ENCODE measurements at places on chromosomes 12 and 14.

DNA sequence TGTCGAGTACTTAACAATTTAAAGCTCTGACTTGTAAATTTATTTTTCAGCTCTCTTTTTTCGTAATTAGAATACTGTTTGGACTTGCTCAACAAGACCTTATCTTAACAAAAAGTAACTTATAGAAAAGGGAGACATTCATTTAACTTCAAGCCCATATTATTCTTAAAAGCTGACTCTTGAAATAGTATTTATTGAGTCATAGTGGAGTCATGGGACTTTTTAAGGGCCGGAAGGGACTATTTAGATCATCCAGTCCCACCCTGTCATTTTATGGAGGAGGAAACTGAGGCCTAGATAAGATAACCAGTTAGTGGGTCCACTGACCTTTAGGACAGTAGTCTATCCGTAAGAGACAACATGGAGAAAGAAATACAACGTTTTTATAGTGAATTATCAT, 1.5 kb downstream of the RAP1B start:
- no peak for DNase-seq

DNA sequence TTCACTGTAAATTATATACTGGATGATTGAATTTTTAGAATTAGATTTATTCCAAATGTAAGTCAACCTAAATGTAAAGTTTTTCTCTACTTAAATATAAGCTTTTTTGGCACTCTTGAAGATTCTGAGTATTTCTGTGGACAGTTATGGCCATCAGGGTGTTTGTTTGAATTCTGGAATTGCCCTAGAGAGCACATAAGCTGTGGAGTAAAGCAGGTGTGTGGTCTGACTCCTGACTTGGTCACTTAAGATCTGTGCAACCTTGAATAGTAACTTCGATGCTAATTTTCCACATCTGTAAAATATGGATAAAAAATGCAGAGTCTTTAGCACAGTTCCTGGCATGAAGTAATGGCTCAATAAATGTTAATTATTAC, 64.4 kb downstream of the FUT8 start:
- DNase-seq: no peak

DNA sequence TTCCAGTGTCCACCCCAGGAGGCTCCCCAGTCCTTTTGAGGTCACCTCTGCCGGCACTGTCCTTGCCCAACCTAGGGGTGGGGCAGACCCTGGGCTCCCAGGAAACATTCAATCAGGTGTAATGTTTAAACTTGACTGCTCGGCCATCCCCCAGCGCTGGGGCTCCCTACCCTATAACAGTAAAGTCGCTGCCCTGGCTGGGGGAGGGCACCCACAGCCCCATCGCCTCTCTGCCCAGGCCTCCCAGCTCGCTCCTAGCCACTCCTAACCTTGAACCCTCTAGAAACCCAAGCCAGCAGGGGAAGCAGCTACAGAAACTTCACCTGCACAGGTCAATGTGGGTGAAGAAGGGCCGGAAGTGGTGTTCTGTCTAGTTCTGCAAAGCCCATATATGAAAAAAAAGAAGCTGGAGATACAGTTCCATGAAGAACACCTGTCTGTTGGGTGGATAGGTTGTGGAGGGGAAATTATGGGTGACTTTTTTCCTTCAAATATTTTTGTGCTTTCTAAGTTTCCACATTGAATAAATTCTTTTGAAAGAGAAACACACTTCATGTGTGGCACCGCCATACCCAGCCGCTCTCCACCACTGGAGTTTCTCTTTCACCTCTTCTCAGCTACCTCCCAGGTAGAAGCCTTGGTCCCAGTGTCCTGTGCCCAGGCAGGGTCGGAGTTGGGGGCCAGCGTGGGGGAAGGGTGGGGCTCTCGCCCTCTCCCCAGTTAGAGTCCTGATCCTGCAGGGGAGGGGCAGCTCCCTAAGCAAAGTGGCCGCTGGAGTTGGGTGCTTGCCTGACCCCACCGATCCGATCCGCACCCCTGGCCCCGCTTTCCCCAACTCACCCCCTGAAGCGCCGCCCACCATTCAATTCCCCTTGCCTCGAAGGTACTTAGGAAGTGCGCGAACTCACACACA, 1.1 kb downstream of the CLMN start:
- DNase-seq: no peak

GRCh38 chr12:24175284-24175683, 225.8 kb upstream of the SOX5 start:
- DNase-seq: no peak

GRCh38 chr12:112822056-112822455, 30.5 kb downstream of the RPH3A start:
- DNase-seq: no peak

DNA sequence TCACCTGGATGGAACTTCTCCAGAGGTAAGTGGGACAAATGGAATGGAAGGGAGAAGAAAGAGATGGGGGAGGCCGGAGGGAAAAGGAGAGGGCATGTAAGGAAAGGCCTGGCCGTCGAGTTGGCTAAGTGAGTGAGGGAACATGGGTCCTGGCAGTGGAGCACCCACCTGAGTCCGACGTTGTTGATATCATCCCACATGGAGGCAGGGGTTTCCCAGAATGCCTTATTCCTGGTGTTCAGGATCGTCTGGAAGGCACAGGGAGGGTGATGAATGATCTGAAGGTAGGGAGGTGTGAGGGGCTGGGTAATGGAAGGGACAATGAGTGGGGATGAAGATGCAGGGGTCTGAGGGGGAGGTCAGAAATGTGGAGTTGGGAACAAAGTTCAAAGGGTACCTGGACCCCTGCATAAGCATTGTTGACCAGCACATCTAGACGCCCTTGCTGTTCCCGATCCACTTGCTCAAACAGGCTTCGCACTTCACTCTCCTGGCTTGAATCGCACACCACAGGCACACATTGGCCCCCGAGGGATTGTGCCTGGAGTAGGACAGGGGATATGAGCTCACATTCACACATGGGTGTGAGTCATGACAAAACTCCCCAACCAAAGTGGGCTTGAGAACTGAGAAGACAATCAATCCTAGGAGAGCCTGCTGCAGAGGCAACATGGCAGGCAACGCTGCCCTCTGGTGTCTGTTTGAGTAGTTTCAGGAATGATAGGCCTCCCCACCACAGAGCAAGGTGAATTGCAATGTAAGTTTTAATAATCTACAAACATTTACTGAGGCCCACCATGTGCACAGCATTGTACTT, 3.0 kb downstream of the DHRS1 start:
- DNase-seq: peak; percentile 57

DNA sequence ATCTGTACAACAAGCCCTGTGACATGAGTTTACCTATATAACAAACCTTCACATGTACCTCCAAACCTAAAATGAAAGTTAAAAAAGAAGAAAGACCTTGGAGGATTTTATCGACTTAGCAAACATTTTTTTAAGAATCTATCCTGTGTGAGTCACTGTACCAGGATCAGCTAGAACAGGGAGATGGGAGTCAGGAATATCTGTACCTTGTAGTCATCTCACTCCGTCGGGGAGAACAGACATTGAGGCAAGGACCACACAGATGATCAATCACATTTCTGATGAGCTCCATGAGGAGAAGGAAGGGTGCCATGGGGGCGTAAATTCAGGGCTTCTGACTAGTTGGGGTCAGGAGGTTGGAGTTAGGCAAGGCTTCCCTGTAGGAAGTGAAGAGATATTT, 310.6 kb downstream of the VRK1 start:
- DNase-seq: no peak

GRCh38 chr14:63715360-63715759, 12.5 kb downstream of the SGPP1 start:
- no peak for DNase-seq

DNA sequence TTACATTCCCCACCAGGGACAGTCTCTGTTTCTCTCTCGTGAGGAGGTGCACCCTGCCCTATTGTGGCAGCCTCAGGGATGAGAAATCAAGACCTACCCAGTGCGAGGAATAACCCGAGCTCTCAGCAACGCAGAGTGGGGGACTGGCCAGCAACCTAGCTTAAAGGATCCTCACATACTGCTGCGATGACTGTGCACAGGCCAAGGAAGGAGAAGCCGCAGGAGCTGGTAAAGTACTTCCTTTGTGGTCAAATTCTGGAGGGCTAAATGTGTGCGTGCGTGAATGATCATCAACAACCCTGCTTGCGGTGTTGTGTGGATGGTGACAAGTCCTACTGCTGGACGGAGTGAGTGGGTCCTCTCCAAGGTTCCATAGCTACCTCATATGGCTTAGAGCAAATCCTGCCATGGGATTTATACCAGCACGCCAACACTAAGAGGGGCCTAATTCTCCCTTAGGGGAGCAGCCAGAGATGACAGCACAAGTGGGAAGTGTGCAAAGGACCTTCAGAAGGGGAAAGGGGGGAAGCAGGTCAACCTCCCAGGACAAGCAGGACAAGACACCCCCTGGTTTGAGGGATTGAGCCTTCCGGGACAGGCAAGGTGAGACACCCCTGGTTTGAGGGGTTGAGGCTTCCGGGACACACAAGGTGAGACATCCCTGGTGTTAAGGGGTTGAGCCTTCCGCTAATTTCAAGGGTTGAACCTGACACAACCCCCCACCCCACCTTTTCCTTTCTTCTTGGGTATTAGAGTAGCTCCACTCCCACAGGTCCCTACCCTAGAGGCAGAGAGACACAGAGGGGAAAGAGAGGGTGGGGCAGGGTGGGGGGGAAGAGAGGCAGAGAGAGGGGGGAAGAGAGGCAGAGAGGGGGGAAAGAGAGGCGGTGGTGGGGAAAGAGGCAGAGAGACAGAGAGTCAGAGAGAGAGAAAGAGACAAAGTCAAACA, 58.8 kb upstream of the AP4S1 start:
- DNase-seq: no peak

DNA sequence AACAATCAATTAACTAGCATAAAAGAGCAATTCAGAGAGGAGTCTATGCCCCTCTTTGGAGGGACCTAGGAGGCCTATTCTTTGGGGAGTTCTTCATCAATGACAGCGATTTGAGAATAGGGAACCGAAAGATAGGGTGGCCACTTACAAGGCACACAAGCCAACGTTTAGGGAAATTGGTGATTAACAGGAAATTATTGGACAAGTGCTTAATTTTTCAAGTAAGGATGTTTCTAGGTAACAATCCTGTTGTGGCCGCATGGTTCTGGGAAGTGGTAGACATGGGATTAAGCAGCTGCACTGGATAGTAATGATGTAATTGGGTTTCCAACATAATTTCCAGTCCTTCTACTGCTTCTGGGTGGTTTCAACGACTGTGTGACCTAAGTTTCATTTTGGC, 83.2 kb downstream of the HMGA2 start:
- no peak for DNase-seq

DNA sequence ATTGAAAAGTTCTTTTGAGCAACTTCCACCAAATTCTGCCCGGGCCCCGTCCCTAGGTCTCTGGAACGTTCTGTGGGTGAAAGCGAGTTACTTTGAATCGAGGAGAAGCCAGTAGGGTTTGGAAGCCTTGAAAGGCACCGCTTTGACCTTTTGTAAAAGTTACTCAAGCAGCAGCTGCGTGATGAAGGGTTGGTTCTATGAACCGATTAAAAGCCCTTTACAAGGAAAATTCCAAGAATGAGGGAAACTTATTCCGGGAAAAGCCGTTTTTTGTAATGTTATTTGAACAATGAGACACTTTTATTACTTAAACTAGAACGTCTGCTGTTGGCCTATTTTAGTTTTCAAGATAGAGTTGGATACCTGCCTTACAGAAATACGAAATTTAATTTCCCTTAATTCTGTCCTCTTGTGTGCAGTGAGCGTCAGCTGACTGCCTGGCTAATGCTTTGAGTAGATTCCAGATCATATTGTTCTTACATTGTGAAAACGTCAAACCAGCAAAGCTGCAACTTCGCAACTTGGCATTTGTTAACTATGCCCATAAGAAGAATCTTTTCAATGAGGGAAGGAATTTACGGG, 906 bp downstream of the LARP4 start:
- no peak for DNase-seq
